ENCODE measurements at places on chromosomes 6 and 20.

DNA sequence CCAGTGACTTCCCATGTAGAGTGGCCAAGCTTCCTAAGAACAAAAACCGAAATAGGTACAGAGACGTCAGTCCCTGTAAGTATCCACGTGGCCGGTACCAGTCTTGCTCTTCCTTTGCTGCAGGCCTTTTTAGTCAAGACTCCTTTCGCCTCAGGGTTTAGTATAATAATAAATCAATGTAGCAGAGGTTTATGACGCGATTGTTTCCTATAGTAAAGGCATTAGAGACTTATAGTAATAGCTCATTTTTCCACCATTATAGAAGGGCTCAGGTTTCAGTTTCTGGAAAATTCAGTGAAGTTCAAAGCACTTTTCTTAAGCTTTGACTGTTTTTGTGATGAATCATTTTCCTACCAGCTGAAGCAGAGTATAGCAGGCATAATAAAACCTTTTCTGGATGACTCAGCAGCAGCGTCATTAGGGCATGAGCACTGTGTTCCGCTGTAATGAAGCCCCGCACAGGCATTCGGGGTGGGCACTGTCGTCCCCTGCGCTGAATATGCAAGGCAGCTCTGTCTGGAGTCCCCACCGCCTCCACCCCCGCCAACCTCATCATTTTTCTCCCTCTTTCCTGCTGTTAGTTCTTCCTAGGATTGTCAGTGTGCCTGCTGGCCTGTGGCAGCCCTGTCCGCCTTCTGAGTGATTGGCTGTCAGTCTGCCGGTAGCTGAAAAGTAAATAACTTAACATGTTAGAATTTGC lies 51.3 kb downstream of the PTPN1 start:
- DNase-seq: no peak

- no peak for DNase-seq
Observed at GRCh38 chr20:49579874-49580812, 12.2 kb upstream of the PTGIS start.

- no peak for DNase-seq
Observed at GRCh38 chr20:10271494-10272219, 53.0 kb downstream of the SNAP25 start.

GRCh38 chr6:13156381-13156780 lies 172.0 kb downstream of the TBC1D7 start:
- no peak for DNase-seq

GRCh38 chr6:136945711-136946121 lies 23.6 kb downstream of the SLC35D3 start:
- no peak for DNase-seq

DNA sequence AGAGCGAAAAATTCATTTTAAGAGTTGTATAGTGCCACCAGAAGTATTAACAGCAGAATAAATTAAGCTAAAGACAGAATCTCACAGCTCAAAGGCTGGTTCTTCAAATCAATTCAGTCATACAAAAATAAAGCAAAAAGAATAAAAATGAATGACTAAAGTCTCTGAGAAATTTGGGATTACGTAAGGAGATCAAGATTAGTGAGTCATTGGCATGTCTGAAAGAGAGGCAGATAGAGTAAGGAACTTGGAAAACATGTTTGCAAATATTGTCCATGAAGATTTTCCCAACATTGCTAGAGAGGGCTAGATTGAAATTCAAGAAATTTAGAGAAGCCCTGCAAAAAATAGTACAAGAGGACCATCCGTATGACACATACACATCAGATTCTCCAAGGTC lies 1413.9 kb upstream of the ADGRB3 start:
- DNase-seq: no peak

DNA sequence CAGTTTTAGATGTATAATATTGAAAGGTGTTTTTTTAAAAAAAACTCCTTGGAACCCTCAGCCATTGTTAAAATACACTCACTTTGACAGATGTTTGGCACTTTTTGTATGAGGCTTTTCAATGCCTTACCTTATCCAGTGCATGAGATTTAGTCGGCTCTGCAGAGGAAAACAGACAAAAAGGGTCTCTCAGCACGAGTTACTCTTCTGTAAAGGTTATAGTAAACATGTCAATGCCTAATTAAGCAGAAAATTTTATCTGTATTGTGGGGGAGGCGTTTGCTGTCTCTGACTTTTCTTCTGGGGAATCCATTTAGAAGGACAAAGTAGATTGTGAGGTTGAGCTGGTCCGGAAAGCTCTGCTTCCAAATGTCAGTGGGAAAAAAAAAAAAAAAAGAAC lies 278.3 kb downstream of the TSHZ2 start:
- DNase-seq: no peak

DNA sequence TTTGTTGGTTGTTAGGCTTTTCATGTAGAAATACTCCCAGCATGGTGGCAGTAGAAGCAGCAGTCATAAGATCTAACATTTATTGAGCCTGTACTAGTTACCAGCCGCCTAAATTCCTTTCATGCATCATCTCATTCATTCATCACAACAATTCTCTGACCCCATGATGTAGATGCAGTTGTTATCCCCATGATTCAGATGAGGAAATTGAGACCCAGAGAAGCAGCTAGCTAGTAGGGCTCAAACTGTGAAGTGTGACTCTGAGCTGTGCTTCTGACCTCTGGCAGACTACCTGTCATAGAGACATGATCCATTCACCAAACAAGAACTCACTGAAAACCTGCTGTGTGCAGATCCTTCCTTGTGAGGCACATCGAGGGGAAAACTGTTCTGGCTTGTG lies 16.9 kb downstream of the RREB1 start:
- no peak for DNase-seq

DNA sequence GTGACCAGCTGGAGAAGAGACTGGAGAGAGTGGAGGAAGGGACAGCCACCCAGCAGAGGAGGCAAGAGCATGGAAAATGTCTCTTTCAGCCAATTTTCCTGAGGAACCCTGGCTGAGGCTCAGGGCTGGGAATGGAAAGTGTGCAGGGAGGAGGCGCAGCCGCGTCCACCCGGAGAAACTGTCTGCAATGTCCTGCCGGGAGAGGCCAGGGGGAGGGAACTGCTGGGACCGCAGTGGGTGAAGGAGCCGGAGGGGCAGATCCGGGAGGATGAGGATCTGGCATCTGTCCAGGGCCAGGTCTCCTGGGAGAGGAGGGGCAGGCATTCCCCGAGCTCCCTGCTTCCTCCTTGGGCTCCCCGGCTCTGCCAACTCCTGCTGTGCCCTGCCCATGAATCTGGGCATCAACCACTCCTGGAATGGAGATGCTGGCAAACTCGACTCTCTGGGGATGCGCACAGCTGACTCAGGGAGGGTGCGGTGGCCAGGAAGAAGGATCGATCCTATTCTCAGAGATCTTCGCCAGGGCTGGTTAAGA lies 17.4 kb upstream of the HM13 start:
- no peak for DNase-seq

DNA sequence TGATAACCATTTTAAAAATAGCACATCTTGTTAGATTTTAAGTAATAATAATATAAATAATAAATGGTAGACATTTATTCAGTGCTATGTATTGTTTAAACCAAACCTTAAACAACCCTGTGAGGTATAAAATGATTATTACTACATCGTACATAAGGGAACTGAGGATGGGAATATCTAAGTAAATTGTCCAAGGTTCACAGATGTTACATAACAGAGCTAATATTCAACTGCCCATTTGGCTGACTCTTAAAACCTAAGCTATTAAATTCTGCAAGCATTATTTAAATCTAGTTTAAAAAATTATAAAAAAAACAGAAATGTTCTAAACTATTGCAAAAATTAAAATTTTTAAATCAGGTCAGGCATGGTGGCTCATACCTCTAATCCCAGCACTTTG lies 175.1 kb downstream of the COL19A1 start:
- DNase-seq: no peak

DNA sequence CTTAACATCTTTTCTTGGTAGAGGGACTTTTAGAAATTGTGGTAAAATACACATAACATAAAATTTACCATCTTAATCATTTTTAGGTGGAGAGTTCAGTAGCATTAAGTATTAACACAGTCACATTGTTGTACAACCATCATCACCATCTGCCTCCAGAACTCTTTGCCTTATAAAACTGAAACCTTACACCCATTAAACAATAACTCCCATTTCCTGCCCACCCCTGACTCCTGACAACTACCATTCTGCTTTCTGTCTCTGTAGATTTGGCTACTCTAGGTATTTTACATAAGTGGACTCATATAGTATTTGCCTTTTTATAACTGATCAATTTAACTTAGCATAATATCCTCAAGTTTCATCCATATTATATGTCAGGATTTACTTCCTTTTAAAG lies 88.7 kb downstream of the ZHX3 start:
- no peak for DNase-seq

DNA sequence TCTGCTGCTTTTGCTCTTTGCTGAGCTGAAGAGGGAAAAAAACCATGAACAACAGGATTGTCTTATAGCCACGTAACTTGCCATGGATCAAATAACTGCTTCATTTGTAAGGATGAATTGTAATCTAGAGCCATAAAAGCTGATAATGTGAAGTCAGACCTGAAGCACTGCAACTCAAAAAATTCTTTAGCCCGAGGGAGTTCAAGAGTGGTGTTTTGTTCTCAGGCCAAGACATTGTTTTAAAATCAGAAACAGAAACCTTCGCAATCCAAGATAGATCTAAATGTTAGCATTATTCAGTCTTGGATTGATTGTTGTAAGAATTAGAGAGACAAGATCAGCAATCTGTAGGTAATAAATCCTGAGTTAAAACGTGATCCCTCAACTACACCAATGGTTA lies at the start of gene TRAPPC3L:
Gene TRAPPC3L, minus strand, starts transcription at position 34 of the 400 bp plus-strand sequence. CDS start 170 bp downstream, outside the sequence.
- no peak for DNase-seq

- DNase-seq: no peak
Observed at GRCh38 chr6:72769459-72770125, 147.7 kb downstream of the KCNQ5 start.

GRCh38 chr20:17614176-17614811 lies 44.4 kb downstream of the DSTN start:
- peak; percentile 40 for DNase-seq

DNA sequence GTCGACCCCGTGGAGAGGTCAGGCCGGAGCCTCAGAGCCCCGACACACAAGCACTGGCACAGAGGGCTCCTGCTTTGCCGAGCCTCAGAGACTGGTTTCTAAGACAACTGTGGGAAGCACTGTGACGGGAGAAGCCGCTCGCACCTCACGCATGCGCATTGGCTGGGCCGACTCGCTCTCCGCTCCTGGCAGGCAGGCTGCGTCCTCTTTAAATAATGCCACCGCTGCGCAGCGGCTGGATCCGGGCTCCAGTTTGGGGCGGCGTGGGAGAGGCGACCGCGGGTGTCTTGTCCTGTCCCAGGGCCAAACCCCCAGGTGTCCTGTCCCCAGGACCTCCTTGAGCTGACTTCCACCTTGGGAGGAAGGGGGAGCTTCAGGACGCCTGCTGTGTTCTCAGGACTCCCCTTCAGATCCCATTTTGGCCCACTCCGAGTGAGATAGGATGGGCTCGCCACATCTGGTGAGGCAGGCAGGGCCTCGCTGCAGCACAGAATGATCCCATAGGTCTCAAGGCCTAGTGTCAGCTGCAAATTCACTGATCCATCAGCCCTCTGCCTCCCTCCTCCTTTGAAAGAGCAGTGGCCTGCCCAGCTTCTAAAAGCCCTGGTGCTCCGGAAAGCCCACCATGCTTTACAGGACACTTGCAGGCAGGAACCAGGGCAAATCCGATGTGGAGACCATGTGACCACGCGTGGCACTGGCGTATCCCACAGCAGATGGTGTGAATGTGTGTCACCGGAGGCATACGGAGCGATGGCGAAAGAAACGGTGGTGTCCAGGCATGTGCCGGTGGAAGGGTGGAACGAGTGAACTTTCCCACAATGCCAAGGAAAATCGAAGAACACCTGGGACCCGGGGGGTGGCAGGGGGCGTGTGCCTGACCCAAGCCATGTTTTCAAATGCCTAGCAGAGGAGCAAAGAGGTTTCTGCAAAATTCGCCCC lies 169.3 kb upstream of the ZNF337 start:
- DNase-seq: no peak

- no peak for DNase-seq
Observed at GRCh38 chr6:1383729-1384548, 5.4 kb upstream of the FOXF2 start.

- DNase-seq: no peak
Observed at GRCh38 chr20:54231036-54231435, 23.1 kb downstream of the PFDN4 start.

- DNase-seq: peak; percentile 73
Observed at GRCh38 chr6:42251911-42252637, 34.4 kb upstream of the MRPS10 start.

- no peak for DNase-seq
Observed at GRCh38 chr6:132333639-132334520, 67.4 kb downstream of the MOXD1 start.

Measured in mesothelial cell of epicardium (in vitro differentiated cells).